ENCODE measurements at places on chromosomes 1 and 21.
A peak's percentile ranks its signal among the peaks of the same experiment; 100 is the strongest.

GRCh38 chr1:28256197-28256827, 3.0 kb upstream of the SESN2 start:
- DNase-seq: peak; percentile 59

DNA sequence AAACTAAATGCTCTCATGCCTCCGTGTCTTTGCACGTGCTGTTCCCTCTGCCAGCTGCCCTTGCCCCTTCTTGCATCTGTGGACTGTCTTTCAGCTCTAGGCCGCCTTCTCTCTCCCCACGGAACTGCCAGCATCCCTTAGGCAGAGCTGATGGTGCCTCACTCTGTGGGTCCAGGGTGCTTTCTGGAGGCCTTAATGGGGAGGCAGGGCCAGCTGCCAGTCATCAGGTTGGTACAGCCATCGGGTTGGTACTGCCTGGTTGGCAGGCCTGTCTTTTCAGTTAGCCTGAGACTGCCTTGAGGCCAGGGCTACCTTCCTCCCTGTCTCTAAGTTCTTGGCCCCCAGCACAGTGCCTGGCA, 61.4 kb upstream of the TARBP1 start:
- DNase-seq: no peak

GRCh38 chr21:28418726-28419514, 573.8 kb downstream of the LTN1 start:
- no peak for DNase-seq

GRCh38 chr1:95022644-95022926, 50.2 kb downstream of the ALG14 start:
- DNase-seq: no peak

DNA sequence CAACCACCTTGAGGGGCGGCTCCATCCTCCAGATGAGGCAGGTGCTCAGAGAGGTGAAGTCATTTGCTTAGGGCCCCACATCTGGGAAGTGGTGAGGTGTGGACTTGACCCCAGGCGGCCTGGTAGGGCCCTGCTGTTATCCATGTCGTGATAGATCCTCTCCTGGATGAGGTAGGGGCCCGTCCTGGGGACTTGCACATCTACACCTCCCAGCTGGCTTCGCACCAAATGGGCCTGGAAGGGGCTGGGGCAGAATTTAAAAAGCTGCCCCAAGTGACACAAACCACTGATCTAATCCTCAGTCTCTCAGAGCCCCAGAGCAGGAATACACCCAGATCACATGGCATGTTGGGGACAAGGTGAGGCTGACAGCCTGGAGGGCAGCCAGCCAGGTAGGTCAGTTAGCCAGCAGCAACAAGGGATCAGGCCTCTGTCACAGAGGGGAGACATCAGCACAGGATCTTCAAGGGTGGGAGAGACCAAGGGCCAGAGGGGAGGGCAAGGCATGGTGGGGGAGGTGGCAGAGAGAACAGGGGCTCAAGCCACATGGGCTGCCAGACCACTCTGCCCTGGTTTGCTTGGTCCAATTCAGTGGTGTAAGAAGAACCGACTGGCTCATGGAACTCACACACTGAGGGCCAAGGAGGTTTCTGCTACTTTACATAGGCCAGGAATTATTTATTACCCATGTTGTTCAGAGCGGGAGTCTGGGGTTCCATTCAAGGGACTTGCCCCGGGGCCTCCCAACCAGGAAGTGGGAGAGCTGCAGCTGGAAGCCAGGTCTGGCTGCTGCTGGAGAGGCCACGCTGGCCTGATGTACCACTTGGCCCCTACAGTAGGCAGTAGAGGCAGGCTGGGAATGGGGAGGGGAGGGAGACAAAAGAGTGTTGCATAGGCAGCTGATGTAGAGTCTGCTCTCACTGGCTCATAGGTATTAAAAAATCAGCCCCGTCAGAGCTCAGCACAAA, 12.1 kb downstream of the LRP8 start:
- no peak for DNase-seq

DNA sequence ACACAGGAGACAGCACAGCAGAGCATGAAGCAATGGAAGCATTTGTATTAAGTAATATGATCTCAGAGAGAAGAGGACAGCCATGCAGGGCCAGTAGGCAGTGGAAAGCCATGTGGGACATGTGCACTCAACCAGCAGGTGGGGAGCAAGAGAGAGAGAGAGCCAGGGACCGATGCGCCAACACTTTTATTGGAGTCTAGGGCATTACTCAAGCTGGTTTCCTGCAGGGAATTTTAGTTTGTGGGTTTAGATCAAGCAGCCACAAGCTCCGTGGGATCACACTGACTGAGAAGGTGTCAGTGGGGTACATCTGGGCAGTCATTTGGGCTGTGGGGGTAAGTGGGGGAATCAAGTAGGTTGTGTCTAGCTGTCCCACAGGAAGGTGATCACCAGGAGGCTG, 137.1 kb downstream of the PCBP3 start:
- DNase-seq: no peak

DNA sequence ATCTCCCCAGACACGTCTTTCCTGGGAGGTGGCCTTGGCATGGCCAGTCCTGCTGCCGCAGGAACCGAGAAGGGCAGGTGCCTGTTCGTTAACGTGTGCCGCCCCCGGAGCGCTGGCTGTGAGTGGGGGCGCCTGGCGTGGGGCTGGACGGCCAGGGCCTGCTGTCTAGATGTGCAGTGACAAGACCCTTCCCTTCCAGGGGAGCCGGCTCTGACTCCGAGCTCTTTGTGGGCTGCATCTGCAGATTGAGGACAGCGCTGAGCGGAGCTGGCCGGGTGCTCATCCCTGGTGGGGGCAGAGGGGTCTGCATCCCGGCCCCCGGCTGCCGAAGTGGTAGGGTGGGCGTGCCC, 13.0 kb downstream of the COL18A1 start:
- no peak for DNase-seq

- DNase-seq: no peak
Observed at GRCh38 chr1:80645621-80646020, 1155.1 kb upstream of the ADGRL2 start.

Measured in CD4-positive, alpha-beta T cell treated with Interleukin-2 at 100 ng/mL for 4 hours (primary cell).